ENCODE measurements at places on chromosomes 1 and 21.

- no peak for DNase-seq
These were observed 388.6 kb upstream of the NEGR1 start for GRCh38 chr1:72670902-72671301.

DNA sequence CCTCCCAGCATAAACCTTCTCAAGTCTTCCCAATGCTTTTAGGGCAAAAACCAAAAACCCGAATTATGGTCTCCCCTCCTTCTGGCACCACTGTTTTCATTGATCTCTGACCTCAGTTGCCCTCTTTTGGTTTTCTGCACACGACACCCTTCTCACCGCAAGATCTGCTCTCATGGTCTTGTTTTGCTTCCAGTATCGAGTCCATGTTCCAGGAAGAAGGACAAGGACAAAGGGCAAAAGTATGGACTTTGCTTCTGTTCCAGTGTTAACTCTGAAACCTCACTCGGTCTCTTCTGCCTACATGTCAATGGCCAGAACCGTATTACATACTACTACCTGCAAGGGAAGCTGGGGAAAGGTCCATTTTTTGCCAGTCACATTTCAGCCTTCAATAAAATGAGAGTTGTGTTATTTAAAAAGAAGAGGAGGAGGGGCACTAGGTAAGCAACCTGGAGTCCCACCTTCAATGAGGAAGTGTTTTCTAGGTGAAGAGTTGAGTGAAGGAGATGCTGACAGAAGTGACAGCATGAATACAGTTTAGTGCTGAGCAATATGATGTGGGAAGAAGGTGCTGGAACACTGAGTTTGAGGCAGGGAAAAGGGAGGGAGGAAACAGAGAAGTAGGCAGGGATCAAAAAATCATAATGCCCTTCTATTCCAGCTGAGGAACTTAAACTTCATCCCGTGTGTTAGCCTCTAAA lies 183.4 kb downstream of the FGGY start:
- no peak for DNase-seq

GRCh38 chr1:188429386-188429785 lies 1600.6 kb downstream of the PLA2G4A start:
- no peak for DNase-seq

DNA sequence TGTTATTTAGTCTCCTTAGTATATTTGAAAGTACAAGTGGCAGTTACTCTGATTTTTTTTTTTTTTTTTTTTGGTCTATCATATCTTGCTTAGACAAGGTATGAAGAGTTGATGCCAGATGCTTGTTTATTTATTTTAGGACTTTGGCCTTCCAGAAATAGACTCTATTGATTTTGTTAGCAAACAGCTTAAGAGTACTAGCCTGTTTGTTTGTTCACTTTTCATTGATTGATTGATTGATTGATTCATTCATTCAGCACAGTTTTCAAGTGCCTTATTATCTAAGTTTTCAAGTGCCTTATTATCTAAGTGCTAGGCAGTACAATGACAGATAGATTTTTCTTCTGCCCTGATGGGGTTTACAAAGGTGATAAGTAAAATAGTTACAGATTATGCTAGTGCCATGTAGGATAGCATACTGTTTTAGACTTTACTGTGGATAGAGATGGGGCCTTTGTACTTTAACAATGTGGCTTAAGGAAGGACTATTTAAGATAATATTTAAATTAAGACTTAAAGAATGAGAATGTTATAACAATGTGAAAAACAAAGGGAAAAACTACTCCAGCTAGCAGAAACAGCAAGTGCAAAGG lies 50.5 kb downstream of the MTF2 start:
- no peak for DNase-seq

- no peak for DNase-seq
These were observed 66.9 kb upstream of the TINAGL1 start for GRCh38 chr1:31509124-31510072.

DNA sequence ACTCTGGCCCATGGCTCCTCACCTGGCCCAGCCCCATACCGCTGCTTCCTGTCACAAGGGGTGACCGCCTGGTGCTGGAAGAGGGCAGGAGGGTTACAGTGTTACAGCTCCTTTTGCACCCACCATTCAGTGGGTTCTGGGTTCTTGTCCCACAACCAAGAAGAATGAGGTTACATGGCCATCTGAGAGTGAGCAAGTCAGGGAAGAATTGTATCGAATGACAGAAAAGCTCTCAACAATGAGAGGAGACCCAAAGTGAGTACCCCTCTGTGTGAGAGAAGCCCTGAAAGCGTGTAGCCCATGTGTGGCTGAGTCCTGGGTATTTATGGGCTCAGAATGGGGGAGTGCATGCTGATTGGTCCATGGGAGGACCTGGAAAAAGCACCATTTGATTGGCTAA lies 888.5 kb downstream of the ADGRL2 start:
- DNase-seq, result no peak

DNA sequence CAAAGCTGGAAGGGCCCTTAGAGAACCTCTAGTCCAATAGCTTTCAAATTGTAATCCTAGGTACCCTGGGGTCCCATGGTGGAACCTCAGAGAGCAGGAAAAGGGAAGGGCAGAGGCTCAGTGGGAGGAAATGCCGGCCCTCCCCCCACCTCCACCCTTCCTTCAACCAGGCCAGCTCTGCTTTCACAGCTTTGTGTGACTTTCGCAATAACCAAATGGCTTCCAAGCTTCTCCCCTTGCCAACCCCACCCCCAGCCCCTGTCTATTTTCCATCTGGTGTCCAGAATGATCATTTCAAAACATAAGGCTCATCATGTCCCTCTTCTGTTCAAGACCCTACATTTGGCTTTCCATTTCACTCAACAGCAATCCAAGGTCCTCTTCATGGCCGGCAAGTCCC lies 74.4 kb downstream of the CD58 start:
- DNase-seq, result no peak
